ENCODE measurements at places on chromosomes 3 and 15.

GRCh38 chr15:92157666-92158298 is 235.9 kb upstream of the ST8SIA2 start:
- no peak for DNase-seq

GRCh38 chr3:73073091-73073707 is 11.7 kb downstream of the EBLN2 start:
- DNase-seq, result no peak

DNA sequence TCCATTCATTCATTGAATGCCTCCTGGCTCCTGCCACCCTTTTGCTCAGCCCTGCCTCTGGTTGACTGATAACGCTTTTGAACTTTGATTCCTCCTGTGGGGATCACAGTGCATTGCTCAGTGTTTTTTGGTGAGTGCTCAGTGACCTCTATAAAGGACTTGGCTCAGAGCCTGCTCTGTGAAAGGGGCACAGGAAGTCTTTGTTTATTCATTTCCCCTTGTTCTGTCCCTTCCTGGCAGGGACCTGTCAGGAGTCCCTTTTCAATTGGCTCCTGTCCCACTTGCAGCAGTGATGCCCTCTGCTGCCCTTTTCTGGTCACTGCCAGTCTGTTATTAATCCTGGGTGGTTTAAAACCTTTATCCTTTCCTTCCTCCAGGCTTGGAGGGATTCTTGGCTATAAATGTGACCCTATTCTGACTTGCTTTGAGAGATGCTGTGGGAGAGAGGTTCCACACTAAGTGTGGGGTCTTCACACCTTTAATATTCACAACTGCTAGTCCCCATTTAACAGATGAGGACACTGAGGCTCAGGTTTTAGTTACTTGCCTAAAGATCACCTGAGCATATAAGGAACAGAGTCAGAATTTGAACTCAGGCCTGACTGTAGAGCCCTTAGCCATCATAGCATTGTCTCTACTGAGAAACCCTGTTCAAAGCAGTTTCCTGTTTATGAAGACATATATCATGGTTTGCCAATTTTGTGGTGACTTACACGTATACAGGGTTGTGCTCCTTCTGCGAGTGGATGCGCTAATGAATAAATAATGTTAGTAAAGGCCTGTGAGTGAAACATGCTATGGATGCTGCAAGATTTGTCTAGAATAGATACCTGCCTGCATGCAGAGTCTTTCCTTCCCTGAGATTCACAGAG is 23.2 kb upstream of the TATDN2 start:
- DNase-seq, result peak; percentile 67

DNA sequence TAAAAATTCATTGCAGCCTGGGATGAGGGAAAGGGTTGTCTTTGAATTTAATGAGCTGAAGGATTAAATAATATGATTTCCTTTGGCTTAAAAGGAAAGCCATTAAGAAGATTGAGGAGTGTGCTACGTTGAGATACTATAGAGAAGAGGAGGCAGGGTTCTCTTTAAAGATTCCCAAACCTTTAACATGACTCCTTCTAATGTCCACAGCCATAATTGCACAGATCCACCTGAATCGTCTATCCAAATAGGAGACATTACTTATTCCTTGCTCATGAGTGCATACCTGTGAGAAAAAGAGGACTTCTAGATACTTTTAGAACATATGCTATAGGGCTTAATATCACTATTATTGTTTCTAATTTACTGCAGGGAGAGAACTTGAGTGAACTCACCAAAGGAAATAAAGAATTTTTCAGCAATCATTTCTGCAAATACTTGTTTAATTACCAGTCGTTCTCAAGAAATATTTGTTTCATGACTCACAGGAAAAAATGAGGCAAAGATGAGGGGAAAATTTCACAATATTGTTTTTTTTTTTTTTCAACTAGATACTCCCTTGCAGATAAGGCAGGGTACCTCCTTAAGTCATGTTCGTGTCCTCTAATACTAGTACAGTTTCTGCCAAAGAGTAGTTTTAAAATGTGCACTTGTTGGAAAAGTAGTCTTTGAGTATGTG is 8.9 kb upstream of the SUCNR1 start:
- no peak for DNase-seq

- DNase-seq, result no peak
Measured at GRCh38 chr15:100301910-100302431, 39.8 kb downstream of the ADAMTS17 start.

- DNase-seq, result no peak
Measured at GRCh38 chr3:23277688-23278087, 74.6 kb downstream of the UBE2E2 start.

- no peak for DNase-seq
Measured at GRCh38 chr15:87416591-87417257, 839.8 kb downstream of the NTRK3 start.

DNA sequence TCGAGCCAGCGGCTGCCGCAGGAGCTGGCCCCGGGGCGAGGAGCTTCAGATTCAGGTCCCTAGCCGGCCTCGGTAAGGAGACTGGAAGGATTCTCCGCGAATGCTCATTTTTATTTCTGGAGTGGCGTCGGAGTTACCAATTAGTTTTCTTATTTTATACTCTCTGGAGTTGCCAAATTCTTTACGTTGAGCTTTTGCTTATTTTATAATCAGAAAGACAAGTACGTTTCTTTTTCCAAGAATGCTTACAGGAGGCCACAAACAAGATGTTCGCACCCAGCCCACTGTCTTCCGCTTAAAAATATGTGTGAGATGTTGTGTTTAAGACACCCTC is 453 bp upstream of the GPR156 start:
- DNase-seq, result no peak

DNA sequence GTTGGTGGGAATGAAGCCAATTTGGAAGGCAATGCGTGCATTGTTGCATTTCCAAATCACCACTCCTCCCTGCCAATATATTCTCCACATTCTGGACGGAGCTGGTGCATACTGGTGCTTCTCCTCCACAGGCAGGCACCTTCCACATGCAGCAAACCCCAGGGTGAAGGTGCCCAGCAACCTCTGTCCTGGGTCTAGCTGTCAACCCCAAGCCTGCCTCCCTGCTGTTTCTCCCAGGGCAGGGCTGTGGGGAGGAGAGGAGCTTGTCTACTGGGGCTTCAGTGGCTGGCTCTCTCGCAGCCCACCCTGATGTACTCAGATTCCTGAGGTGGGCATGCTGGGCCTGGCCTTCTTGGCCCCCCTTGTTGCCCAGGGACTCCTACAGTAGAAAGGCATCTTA is 20.1 kb downstream of the GASK1A start:
- DNase-seq, result no peak

DNA sequence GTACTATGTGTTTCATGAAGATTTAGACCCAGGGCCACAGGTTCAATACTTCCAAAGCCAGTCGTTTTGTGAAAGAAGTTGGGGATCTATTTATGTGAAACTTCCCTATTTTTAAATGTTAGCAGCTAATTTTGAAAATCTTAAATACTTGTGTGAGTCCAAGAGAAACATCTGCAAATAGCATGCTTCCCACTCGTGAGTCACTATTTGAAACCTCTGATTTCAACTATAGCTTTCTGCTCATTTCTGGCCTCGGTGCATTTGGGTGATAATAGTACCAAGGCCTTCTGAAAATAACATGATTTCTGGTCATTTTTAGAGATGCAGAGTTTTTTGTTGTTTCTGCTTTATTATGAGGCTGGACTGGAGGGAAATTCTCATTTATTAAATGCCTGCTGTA is 110.0 kb downstream of the OPA1 start:
- no peak for DNase-seq

DNA sequence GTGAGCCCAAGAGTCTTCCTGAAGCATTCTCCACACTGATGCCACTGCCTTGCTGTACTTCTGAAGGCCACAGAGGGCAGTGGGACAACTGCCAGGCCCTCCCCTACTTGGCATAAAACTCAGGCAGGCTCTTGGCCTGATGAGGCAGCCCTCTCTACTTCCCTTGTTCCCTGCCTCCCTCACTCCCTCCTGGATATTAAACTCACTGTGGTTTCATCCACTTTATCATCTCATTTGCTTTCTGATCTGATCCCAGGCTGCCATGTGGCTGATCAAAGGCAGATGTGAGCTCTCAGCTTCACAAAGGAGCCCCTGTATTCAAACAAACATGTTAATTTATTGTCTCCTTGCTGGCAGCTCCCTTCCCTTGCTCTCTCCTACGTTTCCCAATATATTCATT is 533.5 kb downstream of the IGSF11 start:
- peak; percentile 17 for DNase-seq

DNA sequence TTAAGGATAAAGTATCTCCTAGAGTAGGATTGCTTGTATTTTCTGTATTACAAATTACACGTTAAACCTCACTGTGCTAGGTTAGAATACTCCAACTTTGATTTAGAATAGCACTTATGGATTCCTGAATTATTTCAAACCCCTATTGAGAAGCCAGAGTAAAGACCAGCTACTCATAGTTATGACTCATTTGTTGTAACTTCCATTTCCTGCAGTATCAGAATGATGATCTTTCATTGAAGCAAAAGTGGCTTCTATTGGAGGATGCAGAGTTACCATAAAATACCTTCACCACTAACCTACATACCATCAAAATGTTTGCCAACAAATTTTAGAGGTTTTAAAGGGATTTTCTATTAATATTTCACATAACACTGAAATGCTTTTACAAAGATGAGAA is 1322.7 kb upstream of the ALCAM start:
- no peak for DNase-seq

DNA sequence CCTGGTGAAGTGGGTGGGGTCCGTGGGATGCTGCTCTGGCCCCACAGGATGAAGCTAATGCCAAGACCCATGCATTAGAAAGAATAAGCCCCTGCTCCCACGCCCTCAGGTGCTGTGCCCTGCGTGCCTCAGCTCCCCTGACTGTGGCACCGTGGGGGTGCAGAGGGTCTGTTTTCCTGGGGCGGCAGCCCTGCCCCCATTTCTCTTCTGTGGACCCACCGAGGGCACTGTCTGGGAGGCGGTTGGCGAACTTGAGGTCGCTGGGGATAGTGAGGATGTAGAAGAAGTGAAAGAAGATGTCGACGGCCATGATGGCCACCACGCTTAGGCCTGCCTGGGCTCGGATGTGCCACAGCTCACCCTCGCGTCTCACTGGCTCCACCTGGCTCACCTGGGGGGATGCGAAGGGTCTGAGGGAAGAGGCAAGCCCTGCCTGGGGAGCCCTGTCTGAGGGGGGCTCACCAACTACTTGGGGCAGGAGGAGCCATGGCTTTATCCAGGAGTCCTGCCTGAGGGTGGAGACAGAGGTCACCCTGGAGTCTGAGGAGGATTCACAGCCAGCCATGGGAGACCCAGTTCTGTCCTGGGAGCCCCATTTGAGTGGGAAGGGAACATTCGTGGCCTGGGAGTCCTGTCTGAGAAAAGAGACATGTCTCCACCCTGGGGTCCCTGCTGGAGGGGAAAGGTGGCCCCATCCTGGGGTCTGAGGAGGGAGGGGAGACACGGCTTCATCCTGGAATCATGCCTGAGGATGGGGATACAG is 5.1 kb downstream of the HHATL start:
- DNase-seq, result no peak

- DNase-seq, result no peak
Measured at GRCh38 chr3:58462829-58463180, 29.1 kb upstream of the KCTD6 start.

DNA sequence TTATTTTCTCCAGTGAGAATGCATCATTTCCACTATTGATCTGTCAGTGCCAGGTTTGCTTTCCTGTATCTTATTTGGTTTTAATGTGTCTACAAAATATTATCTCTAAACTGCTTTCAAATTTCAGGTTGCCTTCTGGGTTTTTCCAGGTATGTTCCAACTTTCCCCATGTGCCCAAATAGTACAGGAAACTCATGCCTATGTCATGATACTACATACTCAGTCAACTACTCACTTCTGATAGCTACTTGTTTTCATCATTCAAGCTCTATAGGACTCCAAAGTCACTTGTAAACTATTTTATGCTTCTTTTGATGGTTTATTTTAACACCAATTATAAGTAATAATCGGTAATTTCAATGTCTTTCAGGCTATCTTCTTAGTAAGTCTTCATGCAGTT is 134.8 kb upstream of the TTC14 start:
- DNase-seq, result no peak

DNA sequence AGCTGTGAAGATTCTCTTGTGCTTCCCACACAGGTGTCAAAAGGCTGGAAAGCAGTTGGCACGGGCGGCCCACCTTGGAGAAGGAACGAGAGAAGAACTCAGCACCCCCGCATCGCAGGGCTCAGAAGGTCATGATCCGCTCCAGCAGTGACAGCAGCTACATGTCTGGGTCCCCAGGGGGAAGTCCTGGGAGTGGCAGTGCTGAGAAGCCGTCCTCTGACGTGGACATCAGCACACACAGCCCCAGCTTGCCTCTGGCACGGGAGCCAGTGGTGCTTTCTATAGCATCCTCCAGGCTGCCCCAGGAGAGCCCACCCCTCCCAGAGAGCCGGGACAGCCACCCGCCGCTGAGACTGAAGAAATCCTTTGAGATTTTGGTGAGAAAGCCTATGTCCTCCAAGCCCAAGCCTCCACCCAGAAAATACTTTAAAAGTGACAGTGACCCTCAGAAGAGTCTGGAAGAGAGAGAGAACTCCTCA is 31.4 kb downstream of the STARD5 start:
- DNase-seq, result no peak

- no peak for DNase-seq
Measured at GRCh38 chr15:90840157-90840855, 28.1 kb upstream of the FURIN start.

DNA sequence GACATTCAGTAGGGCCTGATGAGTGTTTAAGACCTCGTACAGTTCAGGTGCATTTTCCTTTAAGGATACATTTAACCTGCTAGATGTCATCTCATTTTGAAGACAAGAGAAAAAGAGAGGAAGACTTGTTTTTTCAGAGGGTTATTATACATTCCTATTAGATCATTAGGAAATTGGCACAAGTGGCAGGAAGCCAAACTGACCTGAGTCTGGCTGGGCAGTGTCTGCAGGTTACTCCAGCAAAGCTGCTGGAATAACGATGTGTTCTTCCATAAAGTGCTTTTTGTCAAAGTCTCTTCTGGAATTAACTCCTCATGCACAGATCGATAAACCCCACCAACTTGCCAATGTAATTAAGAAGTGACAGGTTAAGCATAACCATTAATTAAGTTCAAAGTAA is 396.4 kb upstream of the TPRG1 start:
- no peak for DNase-seq

GRCh38 chr3:143002083-143002712 is 828 bp downstream of the U2SURP start:
- no peak for DNase-seq

DNA sequence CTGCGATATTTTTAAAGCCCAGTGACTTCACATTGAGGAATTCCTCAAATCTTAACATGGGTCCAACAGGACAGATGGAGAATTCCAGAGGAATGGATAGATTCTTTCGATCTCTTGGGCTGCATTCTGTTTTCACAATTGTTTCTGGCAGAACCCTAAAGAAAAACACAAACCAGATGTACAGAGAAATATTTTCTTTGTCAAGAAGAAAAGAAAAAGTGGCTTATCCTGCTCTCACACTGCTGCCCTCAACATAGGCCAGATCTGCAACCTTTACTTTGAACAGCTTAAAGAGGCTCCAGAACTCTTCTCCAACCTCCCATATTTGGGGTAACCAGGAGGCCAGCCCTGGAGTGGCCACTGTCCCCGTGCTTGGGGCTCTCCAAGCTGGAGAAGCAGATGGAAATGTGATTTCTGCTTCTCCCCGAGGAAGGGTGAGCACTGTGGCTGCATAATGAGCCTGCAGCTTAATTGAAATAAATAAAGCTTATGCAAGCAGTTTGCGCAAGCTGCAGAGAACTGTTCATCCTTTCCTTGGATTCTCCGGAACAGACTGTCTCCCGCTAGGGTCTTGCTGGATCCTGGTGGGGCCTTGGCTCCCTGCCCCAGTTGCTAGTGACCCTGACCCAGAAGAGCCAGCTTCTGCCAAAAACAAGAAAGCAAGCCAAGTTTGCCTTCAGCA is 453.2 kb upstream of the PROK2 start:
- no peak for DNase-seq

GRCh38 chr15:67116742-67117141 is 51.3 kb downstream of the SMAD3 start:
- DNase-seq, result no peak

GRCh38 chr3:180980611-180981010 is 8.9 kb downstream of the DNAJC19 start:
- DNase-seq, result no peak
